Stimulated activated CD4-positive, alpha-beta T cell treated with anti-CD3 and anti-CD28 coated beads, Interleukin-4, amount 100 ng/mL, for 4 hours (primary cell): ENCODE measurements at places on chromosomes 11 and 22.

- DNase-seq, result no peak
Measured at GRCh38 chr11:69335007-69335780, 41.2 kb downstream of the MYEOV start.

DNA sequence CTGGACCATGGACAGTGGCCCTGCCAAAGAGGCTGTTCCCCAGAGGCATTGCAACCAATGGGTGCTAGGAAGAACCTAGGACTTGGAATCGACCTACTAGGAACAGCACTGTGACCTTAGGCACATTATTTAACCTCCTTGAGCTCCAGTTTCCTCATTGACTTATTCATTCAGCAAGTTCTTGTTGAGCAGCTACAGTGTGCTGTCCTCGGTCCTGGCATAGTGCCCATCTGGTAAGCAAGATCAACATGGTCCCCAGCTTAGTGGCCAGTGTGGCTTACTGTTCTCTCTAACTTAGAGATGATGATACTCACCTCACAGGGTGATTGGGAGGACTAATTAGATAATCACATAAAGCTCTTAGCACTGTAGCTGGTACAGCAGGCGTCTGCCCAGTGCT lies 8.2 kb downstream of the ABCG4 start:
- no peak for DNase-seq

DNA sequence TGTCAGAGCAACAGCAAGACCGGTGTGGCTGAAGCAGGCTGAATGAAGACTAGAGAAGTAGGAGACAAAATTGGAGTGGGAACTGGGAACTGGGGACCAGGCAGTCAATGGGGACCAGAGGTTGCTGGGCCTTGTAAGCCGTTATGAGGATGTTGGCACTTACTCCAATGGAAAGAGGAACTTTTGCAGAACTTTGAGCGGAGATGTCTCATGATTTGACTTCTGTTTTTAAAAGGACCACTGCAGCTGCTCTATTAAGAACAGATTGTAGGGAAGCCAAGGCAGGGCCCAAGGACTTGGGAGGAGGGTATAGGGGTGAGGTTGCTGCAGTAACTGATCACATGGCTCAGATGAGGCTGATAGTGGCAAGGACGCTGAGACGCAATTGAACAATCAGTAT lies 34.2 kb downstream of the IL18 start:
- no peak for DNase-seq

DNA sequence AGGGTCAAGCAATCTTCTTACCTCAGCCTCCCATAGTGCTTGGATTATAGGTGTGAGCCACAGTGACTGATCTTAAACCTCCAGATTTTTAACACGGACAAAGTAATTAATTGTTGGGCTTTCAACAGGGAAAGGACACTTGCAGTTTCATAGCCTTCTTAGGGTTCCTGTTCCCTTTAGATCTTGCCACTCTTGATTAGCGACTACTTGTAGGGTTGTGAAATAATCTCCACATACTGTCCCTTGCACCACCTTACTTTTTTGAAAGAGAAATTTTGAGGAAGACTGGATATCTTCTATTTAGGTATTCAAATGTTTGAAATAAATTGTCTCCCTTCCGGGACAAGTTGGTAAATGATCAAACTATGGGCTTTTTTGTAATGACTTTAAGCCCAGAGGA lies 7.6 kb downstream of the MS4A4E start:
- DNase-seq, result no peak

DNA sequence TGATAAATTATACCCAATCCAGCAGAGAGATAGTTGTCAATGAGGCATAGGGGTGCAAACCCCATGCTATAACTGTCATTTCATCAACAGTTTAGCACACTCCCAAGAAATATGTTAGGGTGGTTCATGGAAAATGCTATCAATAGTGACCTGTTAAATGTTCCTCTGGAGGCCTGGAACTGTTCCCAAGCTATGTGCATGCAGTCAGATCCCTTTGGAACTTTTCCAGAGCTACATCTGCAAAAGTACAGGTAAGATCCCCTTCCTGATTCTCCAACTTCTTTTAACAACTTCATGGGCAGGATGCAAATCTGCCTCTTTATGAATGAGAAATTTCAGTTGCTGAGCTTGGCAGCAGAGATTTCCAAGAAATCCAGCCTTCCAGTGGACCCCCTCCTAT lies 27.2 kb downstream of the ABTB2 start:
- no peak for DNase-seq

- no peak for DNase-seq
Measured at GRCh38 chr11:67705264-67705663, 30.8 kb upstream of the ALDH3B2 start.

- DNase-seq, result no peak
Measured at GRCh38 chr11:6482441-6482840, 1.1 kb downstream of the TIMM10B start.

GRCh38 chr11:27292637-27293010 lies 70.4 kb downstream of the CCDC34 start:
- no peak for DNase-seq

- DNase-seq, result no peak
Measured at GRCh38 chr11:48047616-48048015, 67.3 kb downstream of the PTPRJ start.

DNA sequence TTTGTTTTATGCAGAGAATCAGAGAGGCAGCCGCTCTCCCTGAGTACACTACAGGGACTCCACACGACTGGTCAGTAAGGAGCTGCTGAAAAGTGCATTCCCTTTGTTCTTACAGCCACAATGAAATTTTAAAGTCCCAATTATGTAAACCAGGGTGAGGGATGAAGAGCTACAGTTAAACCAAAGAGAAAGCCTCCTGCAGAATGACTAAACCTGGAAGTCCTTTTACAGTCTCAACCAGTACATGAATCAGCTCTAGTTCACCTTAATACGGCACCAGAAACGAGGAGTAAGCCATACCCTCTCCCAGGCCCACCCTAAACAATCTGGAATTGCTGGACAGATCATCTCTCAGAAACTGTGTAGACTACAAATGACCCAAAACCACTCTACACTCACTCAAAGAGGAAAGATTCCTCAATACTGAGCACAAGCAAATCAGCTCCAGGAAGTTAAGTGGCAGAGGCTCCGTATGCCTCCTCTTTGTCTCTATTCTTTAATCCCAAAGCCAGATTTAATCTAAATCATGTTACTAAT lies 113.1 kb downstream of the RBFOX2 start:
- DNase-seq, result no peak

DNA sequence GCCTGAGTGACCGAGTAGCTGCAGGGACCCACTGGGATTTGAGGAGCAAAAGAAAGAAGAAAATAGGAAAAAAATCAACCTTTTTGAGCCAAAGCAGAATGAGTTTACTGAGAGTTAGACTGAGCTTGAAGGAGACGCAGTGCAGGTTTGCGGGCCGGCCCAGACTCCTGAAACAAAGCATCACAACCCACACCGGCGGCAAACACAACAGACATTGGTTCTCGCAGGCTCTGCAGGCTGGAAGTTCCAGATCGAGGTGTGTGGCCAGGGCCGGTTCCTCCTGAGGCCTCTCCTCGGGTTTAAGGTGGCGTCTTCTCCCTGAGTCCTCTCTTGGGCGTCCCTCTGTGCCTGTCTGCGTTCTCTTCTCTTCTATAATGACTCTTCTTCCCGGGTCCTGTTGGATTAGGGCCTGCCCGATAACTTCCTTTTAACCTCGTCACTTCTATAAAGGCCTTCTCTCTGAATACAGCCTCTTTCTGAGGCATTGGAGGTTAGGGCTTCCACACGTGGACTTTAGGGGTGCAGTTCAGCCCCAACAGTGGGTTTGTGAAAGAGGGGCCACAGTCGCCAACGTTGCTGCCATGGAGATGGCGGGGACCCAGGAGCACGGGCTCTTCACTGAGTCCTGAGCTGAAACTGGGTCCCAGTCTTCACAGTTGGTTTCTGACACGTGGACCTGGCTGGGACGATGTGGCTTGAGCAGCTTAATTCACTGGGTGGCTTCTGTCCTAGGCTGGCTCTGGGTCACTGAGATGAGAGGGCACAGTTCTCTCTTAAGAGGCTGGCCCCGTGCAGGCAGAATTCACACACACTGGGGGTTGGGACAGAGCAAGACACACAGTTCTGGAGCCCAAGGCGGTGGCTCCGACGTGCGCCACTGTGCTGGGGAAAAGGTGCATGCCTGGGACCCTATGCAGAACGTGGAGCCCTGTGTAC lies 1047.7 kb downstream of the BRD1 start:
- DNase-seq, result no peak

GRCh38 chr11:71551711-71552110 lies 3.5 kb downstream of the KRTAP5-9 start:
- no peak for DNase-seq

GRCh38 chr22:32803738-32804435 lies 2.4 kb downstream of the TIMP3 start:
- DNase-seq, result no peak
